ENCODE measurements at places on chromosomes 6 and 20.
A peak's percentile ranks its signal among the peaks of the same experiment; 100 is the strongest.

DNA sequence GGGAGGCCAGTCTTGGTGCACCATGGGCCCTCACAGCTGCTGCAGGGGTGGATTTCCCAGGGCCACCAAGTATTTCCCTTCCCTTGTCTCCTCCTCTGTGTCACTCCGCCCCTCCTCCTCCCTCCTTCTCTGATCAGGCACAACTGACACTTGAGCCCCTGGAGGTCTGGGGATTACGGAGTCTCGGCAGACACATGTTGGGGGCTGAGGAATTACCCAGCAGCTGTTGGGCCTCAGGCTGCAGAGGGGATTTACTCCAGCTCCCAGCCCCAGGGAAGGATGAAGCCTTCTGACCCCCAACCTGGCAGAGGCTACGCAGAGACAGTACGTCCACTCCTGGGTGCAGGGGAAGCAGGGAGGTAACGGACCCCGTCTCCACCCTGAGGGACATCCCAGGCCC is 420.5 kb upstream of the SULF2 start:
- DNase-seq, result no peak

- DNase-seq, result no peak
These were observed 29.9 kb downstream of the KCNK5 start for GRCh38 chr6:39199231-39199940.

DNA sequence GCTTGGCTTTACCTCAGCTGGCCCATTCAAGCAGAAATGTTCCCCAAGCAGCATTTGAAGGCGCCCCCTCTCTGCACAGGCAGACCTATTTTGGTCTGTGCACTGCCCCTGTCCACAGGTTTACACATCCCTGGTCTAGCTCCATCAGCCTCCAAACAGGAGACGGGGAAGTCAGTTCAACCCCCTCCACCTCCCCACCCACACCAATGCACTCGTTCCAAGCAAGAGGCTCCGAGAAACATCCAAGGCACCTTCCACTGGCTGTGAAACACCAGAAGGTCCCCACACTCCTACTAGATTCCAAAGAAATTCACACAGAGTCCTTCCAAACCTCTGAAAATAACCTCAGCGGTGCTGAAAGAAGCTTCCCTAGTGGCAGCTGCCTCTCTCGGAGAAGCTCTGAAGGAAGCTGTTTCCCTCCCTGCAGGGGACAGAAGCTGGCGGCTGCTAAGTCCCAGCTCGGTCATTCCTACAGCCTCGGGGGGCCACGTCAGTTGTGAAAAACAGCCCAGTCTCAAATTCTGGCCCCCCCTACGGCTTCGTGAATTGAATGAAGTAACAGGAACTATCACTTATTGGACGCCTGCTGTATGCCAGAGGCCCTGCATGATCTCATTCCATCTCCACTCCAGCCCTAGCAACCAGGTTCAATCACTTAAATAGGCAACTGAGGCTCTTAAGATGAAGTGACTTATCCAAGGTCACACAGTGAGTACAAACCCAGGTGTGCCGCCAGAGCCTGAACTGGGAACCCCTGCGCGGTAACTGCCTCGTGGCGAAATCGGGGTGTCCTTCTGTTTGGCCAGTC is 815 bp downstream of the SPATA2 start:
- DNase-seq, result no peak

DNA sequence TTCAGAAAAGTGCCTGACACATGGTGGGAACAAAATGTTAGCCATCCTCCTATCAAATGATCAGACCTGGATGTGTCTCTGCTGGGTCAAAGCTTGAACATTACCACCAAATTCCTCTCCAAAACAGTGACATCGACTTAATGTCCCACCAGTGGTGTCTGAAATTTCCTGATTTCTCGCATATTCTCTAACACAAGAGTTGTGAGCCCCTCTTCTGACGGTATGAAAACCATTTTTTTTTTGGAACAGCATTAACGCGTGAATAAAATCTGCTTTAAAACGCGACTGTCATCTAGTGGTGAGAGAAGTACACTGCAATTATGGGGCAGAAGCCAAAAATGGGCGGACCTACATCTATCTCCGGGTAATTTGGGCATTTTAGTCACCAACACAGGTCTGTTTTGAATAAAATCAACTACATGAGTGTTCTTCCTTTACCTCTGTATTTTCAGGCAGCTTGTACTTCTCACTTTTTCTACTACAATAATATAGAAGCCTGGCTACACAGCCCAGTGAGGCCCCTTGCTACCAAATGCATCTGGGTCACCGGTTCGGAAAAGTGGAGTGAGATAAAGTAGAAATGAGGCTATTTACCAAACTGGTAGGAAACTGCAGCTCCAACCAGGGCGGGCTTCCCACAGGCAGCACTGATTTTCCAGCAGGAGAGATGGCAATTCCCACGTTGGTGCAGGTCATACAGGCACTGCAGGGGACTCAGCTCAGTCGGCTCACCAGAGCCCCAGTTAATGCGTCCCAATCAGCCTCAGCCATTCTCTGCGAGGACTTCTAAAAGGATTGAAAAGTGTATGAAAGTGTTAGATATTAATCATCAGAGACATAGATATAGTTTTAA is 27.4 kb downstream of the MGME1 start:
- DNase-seq, result no peak

GRCh38 chr20:21104921-21105320 is 1.2 kb downstream of the LINC00237 start:
- no peak for DNase-seq

DNA sequence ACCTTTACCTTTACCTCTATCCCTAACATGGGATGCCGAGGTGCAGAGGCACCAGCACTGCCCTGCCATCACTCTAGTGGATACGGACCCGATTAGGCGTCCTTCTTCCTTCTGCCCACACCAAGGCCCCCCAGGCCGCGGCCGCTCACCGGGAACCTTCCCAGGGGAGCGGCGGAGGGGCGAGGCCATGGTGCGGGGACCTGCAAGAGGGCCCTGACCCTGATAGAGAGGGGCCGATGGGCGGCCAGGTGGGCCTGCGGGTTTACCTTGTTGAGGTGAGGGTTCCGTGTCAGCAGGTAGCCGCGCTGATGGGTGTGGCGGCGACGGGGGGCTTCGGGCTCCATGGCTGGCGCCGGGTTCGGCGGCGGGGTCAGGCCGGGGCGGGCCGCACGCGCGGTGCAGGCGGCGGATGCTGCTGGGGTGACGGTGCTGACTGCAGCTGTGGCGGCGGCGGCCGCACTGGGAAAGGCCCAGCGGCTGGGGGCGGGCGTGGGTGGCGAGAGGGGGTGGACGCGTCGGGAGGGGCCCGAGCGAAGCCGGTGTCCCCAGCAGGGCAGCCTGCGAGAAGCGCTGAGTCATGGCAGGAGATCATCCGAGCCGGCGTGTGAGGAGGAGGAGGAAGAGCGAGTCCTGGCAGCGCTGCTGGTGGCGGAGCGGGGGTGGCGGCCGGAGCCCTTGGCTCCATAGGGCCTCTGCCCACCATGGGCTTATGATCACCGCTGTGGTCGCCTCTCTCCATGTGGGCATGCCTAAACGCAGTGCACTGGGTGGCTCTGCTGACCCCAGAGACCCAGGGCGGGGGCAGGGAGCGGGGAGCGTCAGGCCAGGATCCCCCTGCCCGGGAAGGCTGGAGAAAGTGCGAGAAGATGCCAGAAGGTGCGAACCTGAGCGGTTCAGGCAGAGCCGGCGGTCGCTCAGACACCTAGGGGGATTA is at the start of gene ME1:
ME1 (minus strand) TSS at position 441 of the 934 bp plus-strand sequence; CDS start at position 344, 97 bp downstream.
- no peak for DNase-seq

GRCh38 chr20:32741151-32741550 is 2.1 kb downstream of the COMMD7 start:
- no peak for DNase-seq

DNA sequence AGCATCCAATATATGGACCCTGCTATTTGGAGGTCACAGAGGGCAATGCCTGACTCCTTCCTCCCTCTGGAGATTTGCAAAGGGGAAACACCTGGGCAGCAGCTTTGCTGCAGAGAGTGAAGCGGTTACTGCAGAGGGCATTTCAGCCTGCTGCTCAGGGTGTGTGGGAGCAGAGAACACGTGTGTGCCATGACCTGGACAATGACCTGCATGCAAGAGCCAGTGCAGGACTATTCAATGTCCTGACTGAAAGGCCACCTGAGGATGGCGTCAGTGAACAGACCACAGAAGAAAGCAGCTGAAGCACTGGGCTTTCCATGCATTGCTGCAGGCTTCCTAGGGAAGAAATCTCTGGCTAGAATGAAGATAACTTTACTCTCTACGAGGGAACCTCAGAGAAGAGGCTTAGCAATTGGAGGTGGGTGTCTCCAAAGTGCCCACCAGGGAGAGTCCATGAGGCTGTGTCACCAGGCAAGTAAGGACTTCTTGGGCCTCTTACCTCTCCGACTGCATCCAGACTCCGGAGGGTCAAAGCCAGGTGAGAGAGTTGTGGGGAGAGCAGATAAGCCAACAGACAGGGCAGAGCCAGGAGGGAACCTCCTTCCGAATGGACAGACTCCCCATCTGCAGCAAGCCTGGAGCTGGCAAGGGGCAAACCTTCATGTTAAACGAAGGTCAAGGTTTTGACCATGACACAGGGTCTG is 52.9 kb upstream of the PMEPA1 start:
- DNase-seq, result no peak

GRCh38 chr20:11912659-11913415 is 4.9 kb upstream of the BTBD3 start:
- DNase-seq, result no peak

- no peak for DNase-seq
These were observed 81.7 kb downstream of the ANKRD60 start for GRCh38 chr20:58146746-58147140.

- DNase-seq, result no peak
These were observed 96.2 kb downstream of the SMAP1 start for GRCh38 chr6:70763754-70764510.

GRCh38 chr6:15769511-15770018 is 106.7 kb upstream of the DTNBP1 start:
- DNase-seq, result no peak

DNA sequence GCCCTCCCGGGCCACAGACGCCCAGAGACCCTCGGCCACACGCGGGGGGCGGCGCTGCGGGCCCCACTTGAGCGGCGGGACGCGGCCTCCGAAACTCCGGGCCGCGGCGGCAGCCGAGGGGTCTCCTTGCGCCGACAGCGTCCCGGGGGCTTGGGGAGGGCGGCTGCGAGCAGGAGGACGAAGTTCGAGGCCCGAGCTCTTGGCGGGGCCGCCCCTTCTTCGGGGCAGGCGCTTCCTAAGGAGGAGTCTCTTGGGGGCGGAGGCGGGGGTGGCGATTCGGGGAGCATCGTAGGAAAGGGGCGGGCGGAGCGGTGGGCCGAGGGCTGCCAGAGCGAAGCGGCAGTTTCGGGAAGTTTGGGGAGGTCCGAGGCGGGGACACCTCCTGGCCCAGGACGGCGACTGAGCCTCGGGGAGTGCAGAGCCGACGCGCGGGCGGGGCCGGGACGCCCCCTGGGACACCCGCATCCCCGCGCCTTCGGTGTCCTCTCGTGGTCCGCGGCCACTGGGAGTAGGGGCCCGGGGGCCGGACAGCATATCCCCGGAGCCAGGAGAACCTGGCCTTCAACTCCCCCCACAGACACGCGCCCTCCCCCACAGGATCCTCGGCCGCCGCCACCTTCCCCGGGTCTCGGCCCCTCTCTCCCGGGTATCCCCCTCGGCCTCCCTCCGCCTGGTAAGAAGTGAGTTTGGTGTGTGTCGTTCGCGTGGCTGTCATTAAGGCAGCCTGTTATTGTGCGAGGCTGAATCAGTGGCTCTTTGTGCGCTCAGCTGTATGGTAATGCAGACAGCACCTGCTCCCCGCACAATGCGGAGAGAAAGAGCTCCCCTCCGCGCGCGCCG is 613 bp upstream of the DLL1 start:
- peak; percentile 59 for DNase-seq

DNA sequence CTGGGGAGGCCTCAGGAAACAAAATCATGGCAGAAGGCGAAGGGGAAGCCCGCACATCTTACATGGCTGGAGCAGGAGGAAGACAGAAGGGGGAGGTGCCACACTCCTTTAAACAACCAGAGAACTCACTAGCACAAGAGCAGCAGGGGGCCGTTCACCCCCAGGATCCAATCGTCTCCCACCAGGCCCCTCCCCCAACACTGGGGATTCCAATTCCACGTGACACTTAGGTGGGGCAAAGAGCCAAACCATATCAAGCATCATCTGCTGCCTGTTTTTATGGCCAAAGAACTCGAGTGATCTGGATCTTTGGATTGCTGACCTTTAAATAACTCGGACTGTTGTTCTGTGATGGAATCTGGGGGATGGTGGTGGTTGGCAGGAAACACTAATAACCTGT is 28.0 kb downstream of the PNLDC1 start:
- no peak for DNase-seq

DNA sequence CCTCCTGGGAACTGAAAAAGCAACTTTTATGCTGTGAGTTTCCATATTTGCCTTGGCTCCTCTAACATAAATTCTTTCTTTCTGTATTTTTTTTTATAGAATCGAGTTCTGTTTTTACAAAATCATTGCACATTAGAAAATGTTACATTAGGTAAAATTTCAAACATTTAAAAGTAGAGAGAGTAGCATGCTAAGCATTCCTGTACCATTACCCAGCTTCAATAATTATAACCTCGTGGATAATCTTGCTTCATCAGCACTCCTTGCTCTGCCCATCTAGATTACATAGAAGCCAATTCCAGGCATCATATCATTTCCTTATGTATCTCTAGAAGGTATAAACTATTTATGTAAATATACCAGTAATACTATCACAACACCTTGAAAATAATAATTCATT is 15.4 kb upstream of the FBXO30 start:
- no peak for DNase-seq

DNA sequence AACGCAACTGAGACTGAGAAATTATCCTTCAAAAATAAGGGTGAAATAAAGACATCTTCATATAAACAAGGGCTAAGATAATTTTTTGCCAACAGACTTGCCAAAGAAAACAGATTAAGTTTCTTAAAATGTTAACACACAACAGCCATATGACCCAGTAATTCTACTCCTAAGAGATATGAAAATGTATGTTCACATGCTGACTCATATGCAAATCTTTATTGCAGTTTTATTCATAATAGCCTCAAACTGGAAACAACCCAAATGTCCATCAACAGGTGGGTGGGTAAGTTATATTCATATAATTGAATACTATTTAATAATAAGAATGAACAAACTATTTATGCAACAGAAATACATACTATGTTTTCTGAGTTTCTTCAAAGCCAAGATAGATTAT is 140.1 kb downstream of the REV3L start:
- no peak for DNase-seq

DNA sequence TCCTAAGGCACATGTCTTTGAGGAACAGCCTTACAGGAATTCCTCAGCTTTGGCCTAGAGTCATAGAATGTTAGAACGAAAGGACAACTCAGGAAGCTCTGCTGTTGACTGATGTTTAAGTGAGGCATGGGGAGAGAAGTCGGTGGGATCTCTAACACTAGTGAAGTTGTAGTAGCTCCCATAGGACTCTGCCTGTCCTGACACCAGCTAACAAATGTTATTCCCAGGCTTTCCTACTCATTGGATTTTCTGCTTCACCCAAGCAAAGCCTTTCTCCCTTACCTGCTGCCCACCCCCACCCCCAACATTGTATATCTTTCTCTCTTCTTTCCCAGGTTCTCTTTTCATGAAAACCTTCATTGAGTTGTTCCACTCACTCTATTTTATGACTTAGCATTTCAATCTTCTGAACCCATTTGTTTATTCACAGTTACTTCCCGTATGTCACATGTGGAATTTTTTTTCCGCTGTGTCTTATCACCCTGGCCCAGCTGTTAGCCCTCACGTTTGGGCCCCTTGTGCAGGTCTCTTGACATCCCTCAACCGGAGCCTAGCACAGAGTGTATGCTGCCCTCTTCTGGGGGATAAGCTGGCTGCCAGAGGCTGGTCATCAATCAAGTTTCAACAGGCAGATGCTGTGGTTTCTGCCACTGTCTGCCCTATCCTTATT is 39.2 kb upstream of the RNF8 start:
- no peak for DNase-seq

- peak; percentile 63 for DNase-seq
These were observed 27.8 kb downstream of the RNF8 start for GRCh38 chr6:37381579-37381978.

- no peak for DNase-seq
These were observed 79.1 kb downstream of the SHLD1 start for GRCh38 chr20:5829241-5829809.
